ENCODE measurements at places on chromosomes 1 and 21.

DNA sequence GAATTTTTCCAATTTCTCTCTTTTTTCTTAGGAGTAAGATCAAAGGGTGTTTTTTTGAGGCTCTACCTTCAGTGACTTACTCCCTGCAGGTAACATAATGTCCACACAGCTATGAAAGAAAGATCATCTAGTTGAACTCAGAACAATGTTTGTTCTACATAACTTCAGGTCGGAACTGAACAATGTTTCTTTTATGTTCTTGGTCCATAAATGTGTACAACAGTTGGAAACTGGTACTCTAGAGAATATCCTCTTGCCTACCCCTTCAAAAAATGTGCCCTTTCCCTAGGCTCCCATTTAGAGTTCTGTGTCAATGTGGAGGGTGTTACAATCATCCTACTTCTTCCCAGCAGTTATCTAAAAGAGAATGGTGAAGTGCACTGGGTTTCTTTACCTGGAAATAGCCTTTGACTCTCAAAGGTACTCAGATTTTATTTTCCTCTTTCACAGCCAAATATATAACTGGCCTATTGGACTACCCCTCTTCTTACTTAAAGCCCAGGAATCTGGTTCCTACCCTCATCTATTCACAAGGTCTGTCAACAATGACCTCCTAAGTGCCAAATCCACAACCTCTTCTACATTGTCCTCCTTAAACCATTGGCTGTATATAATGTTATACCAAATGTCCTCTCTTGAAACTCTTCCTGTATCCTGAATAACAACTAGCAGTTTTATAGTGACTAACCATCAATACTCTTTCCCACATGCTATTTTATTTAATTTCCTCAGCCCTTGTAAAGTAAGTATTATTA, 42.3 kb downstream of the CD58 start:
- no peak for DNase-seq

DNA sequence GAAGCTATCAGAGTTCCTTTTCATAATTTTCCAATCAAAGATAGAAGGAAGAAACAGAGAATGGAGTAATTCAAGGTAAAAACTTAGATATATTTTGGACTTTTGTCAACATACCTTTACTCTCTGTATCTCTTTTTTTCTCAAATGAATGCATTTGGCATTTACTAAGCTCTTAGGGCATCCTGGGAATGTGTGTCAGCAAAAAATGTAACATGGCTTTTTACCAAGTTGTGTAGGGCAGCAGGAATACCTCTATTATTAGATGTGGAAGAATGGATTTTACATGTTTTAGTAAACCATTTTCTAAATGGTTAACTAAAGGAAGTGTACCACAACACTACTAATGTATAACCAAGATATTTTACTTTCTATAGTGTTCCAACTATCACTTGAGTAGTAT, 4.2 kb upstream of the COL11A1 start:
- DNase-seq = no peak

- DNase-seq = no peak
Observed at GRCh38 chr1:99139876-99140275, 124.4 kb upstream of the PLPPR4 start.

- no peak for DNase-seq
Observed at GRCh38 chr1:209318181-209319056, 265.1 kb upstream of the CAMK1G start.

- no peak for DNase-seq
Observed at GRCh38 chr1:107914119-107914765, 50.7 kb downstream of the VAV3 start.

- peak; percentile 21 for DNase-seq
Observed at GRCh38 chr1:52237430-52237829, 95.5 kb downstream of the ZFYVE9 start.

DNA sequence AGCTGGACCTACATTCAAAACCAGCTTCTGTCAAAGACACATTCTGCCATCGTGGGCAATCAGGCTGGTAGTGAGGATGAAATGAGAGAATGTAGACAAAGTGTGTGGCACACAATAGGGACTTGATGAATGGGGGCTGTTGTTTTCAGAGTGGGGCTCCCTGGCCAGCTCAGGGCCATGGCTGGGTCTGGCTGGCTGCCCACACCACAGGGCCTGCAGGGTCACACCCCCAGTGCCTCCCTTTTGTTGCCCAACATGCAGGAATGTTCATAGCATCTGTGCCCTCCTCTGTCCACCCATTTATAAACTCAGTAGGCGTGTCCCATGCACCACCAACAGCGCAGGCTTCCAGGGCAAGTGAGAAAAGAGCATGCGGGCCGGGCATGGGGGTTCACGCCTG, 20.8 kb upstream of the ECE1 start:
- DNase-seq = no peak

DNA sequence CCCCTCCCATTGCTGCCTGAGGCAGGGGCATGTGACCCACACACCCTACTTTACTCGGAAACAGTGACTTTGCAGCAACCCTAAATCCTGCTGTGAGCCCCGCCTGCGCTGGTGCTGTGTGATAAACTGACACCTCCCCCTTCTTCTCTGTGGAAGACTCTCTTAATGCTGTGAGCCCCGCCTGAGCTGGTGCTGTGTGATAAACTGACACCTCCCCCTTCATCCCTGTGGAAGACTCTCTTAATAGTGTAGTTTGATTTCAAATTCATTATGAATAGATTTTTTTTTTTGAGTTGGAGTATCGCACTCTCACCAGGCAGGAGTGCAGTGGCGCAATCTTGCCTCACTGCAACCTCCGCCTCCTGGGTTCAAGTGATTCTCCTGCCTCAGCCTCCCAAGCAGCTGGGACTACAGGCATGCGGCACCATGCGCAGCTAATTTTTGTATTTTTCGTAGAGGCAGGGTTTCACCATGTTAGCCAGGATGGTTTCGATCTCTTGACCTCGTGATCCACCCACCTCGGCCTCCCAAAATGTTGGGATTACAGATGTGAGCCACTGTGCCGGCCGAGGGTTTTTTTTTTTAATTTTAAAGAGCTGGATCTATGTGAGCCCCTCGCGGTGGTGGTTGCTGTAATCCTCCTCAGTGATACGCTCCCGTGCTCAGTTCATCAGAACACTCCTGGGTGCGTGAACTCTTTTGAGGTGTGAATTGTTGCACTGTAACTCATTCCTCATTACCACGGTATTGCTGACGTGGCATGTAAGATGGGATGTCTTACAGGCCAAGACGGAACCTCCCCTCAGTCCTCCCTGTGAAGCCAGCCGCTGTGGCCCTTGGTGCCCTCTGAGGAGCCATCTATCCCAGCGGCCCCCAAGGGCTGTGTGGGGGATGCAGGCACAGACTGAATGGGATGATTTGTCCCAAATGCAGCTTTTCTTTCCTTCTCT, 60.3 kb downstream of the GALNT2 start:
- DNase-seq = peak; percentile 79

GRCh38 chr1:39088658-39089057, 62.5 kb downstream of the NDUFS5 start:
- no peak for DNase-seq

DNA sequence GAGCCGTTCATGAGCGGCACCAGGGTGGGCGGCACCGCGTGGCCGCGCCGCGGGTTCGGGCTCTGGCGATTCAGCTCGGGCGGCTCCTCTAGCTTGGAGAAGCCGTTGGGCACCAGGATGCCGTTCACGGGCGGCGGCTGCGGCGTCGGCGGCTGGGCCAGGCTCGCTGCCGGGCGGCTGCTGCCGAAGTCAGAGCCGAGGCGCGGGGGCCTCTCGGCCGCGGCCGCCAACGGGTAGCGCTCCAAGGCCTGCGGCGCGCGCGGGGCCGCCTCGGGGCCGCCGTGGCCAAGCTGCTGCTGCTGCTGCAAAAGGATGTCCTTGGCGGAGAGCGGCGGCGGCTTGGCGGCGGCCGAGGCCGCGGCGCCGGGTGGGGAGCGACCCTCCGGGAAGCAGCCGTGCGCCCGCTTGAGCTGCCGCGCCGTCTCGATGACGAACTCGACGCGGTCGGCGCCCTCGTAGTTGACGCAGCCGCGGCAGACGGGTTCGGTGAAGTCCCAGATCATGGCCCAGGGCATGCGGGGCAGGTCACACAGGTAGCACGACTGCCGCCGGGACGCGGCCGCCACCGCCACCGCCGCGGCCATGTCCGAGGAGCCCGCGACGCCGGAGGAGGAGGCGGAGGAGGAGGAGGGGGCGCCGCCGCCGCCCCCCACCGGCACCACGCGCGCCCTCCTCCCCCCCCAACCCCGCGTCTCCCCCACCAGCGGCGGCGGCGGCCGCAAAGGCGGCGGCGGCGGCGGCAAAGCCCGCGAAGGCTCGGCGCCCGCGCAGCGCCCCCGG, 877 bp downstream of the IRF2BP2 start:
- peak; percentile 66 for DNase-seq

- DNase-seq = no peak
Observed at GRCh38 chr1:176854758-176855745, 309.5 kb downstream of the ASTN1 start.

DNA sequence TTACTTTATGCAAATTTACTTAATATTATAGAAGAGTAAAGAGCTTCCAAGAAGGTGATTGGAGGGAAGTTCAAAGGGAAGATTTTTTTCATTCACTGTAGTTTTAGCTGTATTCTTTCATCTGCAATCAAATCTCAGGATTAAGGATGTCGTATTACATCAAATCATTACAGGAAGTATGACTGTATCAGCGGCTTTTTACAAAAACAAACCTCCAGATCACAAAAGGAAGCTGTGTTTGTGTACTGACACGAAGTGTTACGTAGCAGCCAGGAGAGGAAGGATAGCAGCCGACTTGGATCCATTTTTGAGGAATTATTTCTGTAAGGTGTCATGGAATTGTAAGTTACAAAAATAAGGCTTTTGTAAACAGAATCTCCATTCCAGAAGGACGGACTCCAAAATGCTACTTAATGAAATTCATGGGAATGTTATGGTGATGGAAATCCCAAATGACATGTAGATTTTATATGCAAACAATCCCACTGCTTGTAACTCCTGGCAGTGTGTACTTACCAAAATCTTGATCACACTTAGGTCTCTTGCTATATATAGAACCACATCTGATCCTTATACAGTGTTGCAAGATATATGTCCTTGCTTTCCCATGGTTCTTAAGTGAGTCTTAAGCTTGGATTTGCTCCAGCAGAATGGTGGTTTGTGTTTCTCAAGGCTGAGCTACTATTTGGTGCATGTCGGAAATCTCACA, 49.8 kb downstream of the KCNJ15 start:
- DNase-seq = no peak

DNA sequence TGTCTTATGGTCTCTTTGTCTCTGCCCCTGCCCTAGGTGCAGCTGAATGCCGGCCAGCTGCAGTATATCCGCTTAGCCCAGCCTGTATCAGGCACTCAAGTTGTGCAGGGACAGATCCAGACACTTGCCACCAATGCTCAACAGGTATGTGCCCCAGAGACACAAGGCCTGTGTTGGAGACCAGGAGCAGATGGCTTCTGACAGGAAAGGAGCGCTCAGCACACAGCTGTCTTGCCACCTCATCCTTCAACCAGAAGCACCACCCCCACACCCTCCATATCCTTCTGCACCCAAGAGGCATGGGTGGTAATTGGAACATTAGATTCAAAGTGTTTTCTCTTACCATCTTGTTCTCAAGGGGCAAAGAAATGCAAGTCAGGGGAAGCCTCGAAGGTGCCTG, 17.0 kb upstream of the KCNQ4 start:
- DNase-seq = no peak

DNA sequence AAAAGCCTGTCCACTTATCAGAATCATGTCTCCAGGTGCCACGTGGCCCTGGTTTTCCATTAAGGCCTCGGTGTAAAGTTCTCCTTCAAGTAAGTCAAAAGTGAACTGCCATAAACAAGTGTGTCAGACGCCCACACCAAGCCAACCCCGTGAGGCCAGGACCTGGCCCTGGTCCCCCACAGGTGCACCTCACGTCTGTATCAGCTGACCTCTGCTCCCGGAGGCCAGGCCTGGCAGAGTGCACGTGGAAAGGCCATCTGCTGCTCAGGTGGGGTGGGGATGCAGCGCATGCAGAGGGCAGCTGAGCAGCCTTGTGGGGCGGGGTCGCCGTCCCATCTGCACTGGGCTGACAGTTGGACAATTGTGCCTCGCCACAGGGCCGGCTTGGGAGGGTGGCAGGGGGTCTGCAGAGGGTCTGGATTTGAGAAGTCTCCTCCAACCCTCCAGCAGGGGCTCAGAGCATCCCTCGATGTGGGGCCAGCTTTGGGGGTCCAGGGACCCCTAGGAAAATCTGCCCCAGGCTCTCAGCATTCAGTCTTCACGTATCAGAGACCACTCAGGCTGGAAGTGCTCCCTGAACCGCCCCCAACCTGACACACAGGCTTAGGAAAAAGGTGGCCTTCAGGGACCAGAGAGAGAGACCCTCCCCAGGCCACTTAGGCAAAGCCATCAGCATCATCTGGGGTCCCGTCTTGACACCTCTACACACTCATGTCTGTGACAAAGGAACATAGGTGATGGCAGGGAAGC, 3.0 kb downstream of the SLC19A1 start:
- DNase-seq = peak; percentile 11

DNA sequence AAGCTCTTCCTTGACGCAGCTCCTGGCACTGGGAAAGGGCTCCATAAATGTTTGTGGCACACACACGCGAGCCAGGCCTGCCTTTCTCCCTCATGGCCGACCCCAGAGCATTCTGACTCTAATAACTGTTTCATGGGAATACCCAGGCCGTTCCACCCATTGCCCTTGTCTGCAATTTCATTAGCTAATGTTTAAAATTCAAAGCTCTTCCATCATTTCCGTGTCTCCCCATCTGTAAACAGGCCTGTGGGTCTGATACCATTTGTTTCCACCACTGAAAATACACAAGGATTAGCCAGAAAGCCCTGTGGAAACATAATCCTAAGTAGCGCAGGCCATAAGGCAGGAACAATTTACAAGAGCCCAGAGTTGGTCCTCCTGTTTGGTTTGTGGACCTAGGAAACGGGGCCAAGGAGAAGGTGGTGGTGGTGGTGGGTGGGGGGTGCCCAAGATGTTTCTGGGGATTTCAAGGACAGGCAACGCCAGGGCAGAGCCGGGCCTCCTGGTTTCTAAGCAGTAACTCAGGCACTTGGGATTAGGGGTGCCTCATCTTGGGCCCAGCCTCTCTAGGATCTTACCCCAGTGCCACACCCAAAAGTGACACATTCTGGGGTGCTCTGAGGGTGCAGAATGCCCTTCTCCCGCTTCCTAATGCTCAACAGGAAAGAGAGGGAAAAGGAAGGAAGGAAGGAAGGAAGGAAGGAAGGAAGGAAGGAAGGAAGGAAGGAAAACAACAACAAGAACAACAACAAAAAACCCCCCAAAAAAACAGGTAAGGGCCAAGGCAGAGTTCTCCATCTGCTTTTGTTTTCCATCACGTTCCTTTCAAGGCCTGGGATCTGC, 79.4 kb downstream of the SSBP3 start:
- peak; percentile 86 for DNase-seq

- no peak for DNase-seq
Observed at GRCh38 chr1:167728818-167729410, 7.1 kb downstream of the MPZL1 start.

GRCh38 chr1:225602590-225603206, 50.2 kb downstream of the ENAH start:
- no peak for DNase-seq

All from WERI-Rb-1 (cell line).